ENCODE measurements at places on chromosomes 1 and 21.

GRCh38 chr1:26833432-26834405, 7.2 kb downstream of the ZDHHC18 start:
- no peak for DNase-seq

DNA sequence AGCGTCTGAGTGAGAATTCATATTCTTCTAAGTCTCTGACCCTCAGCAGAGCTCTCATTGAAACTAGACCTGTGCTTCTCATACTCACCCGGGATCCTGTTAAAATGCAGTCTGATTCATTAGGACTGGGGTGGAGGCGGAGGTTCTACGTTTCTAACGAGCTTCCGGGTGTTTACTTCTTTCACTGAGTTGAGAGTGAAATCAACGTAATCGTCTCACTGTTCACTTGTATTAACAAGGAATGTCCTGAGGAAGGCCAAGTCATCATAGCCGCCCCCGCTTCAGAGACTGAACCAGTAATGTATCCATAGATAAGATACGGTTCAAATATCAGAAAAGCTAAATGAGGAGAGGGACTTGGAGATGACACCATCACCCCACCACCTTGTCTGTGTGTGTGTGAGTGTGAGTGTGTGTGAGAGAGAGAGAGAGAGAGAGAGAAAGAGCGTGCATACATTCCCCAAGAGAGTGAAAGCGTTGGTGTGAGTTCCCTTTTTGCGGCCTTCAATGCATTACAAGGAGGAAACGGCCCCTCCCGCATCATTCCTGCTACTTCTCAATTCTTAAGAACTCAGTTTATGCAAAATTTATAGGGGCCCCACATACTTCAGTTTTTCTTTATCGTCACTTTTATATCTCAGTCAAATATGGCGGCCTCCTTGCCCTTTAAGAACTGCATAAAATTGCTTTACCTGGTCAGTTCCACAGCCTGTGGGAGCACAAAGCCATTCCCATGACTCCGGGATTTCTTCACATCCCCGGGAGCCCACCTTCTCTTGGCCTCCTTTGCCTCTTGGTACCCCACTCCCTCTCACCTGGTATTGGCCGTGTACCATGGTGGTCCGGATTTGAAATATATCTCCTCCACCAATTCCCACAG, 19.8 kb downstream of the KMO start:
- DNase-seq, result no peak

- DNase-seq, result no peak
These were observed 27.8 kb downstream of the NTPCR start for GRCh38 chr1:232978091-232978634.

GRCh38 chr1:24411963-24412362, 1.6 kb downstream of the STPG1 start:
- DNase-seq, result no peak

- DNase-seq, result peak; percentile 25
These were observed 122.8 kb upstream of the USP24 start for GRCh38 chr1:55337801-55338447.

DNA sequence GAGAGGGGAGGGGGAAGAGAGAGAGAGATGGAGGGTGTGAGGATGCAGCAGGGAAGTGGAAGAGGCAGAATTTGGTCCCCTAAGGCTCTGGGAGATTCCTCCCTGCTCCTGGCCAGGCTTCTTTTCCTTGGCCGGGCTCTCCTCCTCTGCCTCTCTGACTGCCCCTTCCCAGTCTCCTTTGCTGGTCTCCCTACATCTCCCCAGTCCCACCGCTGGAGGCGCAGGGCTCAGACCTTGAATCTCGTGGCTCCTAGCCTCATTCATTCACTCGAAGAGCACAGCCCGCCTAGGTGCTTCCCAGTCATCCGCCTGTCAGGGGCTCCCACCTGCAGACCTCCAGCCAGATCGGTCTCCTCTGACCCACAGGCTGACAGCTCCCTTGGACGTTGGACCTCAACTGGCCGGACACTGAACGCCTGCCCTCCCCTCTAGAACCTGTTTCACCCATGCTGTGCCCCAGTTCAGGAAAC, 76.5 kb downstream of the VWA5B1 start:
- DNase-seq, result no peak

DNA sequence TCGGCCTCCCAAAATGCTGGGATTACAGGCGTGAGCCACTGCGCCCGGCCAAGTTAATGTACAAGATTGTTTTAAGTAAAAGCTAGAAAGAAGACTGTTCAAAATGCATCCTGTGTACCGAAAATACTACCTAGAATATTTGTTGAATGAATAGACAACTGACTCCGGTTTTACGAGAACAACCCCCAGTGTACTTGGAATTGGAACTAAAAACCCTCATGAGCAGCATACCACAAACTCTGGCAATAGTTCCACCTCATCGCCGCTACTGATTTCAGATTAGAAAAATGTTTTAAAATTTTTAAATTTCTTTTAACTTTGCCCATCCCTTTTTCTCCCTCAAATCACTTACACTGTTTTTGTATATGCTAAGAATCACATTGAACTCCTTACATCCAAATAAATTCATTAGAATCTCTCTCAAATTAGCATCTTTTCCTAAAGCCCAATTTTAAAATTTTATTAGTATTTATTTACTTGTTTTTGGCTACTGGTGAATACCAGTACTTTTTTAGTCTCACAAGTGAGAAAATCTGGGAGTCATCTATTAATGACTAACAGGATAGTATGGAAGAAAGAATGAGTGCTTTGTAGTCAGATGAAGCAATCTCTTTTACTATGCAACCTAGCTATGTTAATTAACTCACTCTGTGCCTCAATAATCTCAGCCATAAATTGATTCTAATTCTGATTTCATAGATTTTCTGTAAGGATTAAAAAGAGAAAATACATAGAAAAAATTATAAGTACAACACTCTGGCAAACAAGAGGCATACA, 95.1 kb downstream of the GPATCH2 start:
- no peak for DNase-seq

DNA sequence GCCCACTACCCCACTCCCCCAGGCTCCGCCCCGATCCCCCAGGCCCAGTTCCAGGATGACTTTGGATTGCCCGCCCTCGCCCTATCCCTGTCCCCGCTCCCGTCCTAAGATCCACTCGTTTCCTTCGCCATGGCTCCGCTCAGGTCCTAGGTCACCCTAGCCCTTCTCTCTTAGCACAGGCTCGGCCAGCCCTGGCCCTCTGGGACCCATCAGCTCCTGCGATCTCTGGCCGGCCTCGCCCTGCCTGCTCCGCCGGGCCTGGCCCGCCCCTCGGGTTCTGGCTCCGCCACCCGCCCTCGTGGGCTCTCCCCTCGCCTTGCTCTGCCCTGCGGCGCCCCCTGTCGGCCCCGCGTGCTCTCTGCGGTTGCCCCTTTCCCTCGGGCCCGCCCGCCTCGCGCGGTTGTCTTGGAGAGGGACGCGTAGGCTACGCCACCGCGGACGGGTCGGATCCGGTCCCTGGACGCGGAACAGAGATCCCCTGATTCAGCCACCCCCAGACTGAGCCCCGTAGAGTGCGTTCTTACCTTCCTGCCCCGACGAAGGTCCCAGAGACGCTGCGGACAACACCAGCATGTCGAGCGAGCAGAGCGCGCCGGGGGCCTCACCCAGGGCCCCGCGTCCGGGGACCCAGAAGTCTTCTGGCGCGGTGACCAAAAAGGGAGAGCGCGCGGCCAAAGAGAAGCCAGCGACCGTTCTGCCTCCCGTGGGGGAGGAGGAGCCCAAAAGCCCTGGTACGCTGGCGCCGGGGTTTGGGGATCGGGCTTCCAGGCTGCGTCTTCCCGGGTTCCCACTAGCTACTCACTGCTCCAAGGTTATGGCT, at the start of gene LRRC71:
LRRC71 (plus strand) TSS at position 400 of the 820 bp plus-strand sequence; CDS start at position 572, 172 bp downstream.
- peak; percentile 62 for DNase-seq

GRCh38 chr21:20997311-20997635, 936 bp upstream of the NCAM2 start:
- DNase-seq, result no peak

GRCh38 chr1:96296991-96297390, 424.6 kb upstream of the PTBP2 start:
- no peak for DNase-seq

DNA sequence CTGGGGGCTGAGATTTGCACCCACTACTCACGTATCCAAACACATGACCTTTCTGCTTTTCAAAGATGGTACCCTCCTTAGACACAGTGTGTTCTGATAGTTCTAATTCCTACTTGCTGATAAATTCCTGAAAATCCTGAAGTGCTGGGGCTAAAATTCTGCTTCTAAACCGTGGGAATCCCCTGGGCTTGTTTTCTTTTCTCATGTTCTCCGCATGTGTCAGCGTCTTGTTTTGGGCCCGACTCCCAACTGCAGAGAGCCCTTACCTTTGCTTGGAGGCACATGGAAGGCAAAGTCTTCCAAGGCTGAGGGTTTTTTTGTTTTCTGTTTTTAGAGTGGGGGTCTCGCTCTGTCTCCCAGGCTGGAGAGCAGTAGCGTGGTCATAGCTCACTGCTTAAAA, 27.2 kb downstream of the PSMG1 start:
- no peak for DNase-seq

- DNase-seq, result no peak
These were observed 19.7 kb upstream of the CAPZB start for GRCh38 chr1:19504796-19505692.

DNA sequence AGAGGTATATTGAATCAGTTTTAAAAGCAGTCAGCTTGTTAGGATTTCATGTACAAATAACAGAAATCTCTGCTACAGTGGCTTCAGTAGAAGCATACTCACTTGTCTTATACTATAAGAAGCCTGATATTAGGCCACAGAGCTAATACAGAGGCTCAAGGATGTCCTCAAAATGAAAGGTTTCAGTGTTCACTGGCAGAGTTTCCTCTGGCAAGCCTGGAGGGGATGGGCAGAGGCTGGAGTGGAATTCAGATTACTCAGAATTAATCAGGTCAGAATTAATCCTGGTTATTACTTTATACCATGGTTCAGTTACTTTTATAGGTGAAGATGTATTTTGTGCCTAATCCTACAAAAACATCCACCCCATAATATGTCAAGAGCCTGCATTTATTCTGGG, 520.5 kb downstream of the USP25 start:
- DNase-seq, result no peak

DNA sequence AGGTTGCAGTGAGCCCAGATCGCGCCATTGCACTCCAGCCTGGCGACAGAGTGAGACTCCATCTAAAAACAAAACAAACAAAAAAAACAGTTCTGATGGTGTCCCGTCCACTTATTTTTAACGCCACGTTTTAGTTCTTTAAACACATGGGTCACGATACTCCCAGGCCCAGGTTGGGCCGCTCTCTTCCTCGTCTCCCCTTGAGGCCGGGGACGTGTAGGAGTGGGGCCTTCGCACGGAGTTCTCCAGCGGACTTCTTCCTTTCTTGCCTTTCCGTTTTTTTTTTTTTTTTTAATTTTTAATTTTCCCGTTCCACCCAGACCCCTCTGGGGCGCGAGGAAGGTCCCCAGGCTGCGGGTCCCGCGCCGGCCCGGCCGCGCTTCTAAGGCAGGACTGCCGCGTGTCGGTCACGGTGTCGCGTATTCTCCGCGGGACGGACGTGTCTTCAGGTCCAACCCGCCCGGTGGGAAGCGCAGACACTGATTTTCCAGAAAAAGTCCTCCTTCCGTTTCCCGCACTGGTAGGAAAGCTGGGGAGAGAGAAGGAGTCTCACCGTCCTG, 47.5 kb upstream of the SLC19A1 start:
- DNase-seq, result no peak

DNA sequence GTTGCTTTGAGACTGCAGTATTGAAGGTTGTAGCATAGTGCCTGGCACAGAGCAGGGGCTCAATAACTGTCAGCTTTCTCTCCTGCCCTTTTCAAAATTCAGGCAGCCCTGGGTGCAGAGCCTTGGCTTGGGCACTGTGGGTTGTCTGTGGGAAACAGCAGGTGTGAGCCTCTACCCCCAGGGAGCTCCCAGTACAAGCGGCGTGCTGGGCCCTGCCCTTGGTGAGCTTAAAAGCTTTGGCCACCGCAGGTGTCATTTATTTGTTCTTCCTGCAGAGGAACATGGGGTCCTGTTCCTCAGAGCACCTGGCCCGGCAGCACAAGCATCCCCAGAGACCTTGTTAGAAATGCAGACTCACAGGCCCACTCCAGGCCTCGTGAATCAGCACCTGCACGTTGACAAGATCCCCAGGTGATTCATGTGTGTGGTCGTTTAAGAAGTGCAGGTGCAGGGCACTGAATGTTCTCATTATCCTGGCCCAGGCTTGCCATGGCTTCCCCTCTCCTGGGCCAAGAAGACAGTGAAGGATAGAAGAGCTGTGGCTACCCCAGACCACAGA, 29.9 kb upstream of the IGSF21 start:
- DNase-seq, result no peak

GRCh38 chr1:183699616-183700160, 46.6 kb upstream of the APOBEC4 start:
- DNase-seq, result no peak

- DNase-seq, result no peak
These were observed 14.9 kb downstream of the A3GALT2 start for GRCh38 chr1:33305816-33306652.

- no peak for DNase-seq
These were observed 42.6 kb downstream of the DNM3 start for GRCh38 chr1:171883849-171884248.

- no peak for DNase-seq
These were observed 569 bp downstream of the ATF3 start for GRCh38 chr1:212608959-212609700.

DNA sequence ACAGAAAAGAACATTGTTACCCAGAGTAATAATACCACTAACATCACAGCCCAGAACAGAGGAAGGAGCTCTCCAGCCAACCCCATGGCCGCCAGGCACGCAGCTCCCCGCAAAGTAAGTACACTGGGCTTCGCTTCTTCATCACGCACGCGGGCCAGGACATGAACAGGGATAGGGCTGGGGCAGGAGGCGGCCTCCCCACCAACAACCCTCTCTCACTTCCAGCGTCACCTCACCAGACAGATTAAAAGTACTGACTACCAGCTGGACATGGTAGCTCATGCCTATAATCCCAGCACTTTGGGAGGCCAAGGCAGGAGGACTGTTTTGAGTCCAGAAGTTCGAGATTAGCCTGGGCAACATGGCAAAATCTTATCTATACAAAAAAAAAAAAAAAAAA, 78.3 kb downstream of the NPHP4 start:
- DNase-seq, result no peak

- DNase-seq, result no peak
These were observed 590 bp downstream of the FOXJ3 start for GRCh38 chr1:42334240-42335049.

DNA sequence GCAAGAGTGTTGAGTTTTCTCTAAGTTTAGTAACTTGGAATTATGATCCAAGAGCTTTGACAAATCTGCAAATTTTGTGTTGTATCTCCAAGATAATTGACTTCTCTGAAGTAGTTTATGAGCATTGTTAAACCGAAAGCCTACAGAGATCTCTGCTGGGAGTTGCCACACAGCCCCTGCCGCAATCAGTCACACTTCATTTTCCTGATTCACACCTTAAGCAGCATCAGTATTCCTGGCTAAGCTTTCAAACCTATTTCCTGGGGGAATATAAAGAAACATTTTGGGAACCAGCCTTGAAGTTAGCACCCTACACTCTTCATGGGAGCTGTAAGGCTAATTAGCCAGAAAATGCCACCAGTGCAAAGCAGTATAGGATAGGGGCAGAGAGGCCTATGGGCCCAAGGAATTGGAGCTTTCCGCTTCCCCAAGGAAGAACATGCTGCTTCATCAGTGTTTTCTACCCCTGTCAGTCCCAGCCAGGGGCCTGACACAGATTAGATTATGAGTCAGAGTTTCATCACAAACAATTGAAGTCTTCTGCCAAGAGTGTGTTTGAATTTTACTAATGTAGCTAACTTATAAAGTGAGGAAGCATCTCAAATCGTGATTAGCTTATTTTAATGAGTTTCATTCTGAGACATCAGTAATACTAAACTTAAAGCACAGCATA, 23.2 kb upstream of the CACYBP start:
- no peak for DNase-seq

- no peak for DNase-seq
These were observed 1450.2 kb downstream of the BRINP3 start for GRCh38 chr1:189027512-189027911.

Data from NCI-H1048 (cell line).